ENCODE measurements at places on chromosomes 16 and 17.
A peak's percentile ranks its signal among the peaks of the same experiment; 100 is the strongest.

- no peak for DNase-seq
These were observed 1.3 kb downstream of the SLX4 start for GRCh38 chr16:3609895-3610697.

DNA sequence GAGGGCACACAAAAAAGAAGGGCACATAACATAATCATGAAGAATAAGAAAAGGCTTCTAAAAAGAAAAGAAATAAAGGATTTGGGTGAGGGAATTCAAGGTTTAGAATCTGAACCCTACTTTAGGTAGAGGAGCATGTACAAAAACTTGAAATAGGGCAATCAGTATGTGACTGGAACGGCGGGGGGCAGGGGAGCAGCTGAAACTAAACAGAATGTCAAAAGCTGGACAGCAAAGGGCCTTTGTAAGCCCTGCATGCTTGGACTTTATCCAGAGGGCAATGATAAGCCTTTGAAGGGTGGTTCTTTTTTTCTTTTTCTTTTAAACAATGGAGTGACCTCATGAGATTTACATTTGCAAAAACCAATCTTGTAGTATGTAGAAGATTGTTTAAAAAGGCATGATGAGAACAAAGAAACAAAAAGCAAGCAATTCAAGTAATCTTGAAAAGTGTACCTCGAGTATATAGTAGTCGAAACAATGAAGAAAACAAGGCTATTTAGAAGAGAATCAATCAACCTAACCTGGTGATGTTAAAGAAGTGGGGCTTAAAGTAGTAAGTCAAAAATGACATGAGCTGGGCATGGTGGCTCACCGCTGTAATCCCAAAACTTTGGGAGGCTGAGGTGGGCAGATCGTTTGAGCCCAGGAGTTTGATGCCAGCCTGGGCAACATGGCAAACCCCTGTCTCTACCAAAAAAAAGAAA, 46.7 kb upstream of the ANKFY1 start:
- no peak for DNase-seq

GRCh38 chr16:87012954-87013938, 303.9 kb downstream of the C16orf95 start:
- peak; percentile 30 for DNase-seq

- DNase-seq: no peak
These were observed 8.9 kb downstream of the CFAP20 start for GRCh38 chr16:58120234-58120633.

DNA sequence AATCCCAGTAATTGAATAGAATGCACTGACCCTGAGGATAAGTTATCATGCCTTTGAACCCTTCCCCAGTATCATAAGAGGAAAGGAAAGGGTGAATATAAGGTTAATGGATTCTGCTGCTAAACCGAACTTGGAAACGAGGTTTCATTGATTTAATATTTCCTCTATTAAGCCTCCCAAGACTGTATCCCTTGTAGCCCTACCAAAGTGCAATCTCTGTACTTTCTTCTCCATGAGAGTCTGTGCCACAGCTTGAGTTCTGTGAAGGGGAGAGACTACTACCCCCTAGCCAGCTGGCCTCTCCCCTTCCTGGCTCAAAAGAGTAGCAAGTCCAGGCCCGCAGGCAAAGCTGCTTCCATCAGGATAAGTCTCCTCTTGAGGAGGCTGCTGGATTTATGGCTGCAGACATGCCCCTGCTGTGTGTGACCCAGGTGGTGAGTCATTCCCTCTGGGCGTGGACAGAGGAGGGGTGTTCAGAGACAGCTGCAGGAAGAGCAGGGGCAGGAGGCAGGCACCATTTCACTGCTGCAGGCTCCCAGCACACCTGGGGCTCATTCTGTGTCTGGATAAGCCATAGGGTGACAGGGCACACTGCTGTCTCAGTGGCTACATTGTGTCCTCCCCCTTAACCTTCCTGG, 58.4 kb downstream of the TOM1L2 start:
- DNase-seq: peak; percentile 78

DNA sequence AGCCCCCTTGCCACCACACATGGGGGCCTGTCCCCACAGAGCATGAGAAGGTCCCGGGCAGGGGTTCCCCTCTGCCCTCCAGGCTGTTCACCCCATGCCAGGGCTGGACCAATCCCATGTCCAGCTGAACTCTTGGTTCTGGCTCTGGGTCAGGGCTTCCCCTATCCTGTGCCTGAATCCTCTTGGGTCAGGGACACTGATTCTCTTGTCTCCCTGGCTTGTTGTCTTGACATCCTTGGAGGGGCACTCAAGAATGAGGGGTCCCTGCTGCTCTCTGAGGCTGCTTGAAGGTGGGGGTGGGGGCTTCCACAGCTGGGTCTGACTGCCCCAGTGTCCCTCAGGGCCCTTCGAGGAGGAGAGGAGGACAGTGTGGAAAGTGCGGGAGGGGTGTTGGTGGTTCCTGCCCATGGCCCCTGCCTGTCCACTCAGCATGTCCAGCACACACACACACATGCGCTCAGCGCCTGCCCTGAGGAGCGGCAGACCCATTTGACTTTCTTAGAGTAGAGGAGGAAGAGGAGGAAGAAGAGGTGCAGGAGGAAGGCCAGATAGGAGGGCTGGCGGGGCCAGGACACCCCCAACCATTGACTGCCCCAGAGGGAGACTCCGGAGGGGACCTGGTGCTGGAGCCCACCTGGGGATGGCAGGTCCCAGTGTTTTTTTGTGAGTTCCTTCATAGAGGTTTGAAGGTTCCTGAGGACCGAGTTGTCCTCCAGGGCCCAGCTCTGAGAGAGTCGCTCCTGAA, 47.0 kb downstream of the TNFRSF13B start:
- DNase-seq: no peak

DNA sequence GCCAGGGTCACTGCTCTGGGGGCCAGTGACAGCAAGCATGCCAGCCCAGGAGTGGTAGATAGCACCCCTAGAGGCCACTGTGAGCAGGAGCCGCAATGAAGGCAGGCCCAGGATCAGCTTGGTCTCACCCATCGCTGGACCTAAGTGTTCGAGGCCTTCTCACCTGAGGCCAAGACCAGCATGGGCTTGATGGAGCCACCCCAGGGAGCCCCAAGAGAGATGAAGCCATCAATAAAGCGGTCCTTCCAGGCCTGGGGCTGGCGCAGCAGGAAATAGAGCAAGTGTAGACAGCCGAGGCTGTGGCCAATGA, 1.8 kb downstream of the LCAT start:
- DNase-seq: peak; percentile 69

DNA sequence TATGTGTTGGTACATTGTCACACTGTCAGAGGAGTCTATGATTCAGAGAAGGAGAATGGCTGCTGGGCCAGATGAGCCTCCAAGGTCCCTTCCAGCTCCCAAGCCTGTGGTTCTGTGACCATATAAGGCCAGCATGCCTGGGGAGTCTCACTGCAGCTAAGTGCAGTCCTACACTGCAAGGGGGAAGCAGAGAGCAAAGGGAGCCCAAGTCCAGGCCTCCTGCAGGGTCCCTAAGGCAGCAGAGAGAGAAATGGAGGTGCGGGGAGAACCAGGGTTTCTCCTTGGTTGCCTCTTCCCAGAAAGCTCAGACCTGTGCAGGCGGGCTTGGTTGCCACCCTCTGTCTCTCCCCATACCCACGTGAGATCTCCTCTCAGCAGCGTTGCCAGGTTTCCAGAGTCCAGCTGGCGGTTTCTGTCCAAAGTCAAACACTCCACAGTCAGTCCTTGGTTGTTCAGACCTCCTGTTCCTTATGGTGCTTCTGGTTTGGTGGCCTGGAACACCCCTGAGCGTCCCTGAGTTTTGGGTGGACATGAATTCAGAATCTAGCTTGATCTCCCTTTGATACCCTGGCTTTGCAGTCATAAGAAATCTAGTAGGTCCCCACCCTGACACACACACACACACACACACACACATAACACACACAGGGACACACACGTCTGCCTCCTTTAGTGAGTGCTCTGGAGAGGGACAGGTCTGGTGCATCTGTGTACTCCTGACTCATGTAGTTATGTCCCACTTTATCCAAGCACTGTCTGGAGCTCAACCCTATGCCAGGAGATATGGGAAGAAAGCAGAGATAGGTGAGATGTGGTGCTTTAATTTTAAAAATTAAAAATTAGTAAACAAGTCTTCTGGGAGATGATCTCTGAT, 78.8 kb downstream of the GNAO1 start:
- DNase-seq: peak; percentile 75

- DNase-seq: no peak
These were observed at the start of gene NME4 for GRCh38 chr16:397135-397661. Gene NME4 (plus strand): TSS chr16:397199. CDS start chr16:397223, 24 bp downstream.

- DNase-seq: no peak
These were observed 1.1 kb downstream of the DCUN1D3 start for GRCh38 chr16:20899071-20899470.

- no peak for DNase-seq
These were observed at the start of gene CES1 for GRCh38 chr16:55832773-55833691. Gene CES1 (minus strand): TSS chr16:55833096. CDS start chr16:55833055, 41 bp downstream.

- no peak for DNase-seq
These were observed 175.0 kb downstream of the SPECC1 start for GRCh38 chr17:20184181-20184580.

DNA sequence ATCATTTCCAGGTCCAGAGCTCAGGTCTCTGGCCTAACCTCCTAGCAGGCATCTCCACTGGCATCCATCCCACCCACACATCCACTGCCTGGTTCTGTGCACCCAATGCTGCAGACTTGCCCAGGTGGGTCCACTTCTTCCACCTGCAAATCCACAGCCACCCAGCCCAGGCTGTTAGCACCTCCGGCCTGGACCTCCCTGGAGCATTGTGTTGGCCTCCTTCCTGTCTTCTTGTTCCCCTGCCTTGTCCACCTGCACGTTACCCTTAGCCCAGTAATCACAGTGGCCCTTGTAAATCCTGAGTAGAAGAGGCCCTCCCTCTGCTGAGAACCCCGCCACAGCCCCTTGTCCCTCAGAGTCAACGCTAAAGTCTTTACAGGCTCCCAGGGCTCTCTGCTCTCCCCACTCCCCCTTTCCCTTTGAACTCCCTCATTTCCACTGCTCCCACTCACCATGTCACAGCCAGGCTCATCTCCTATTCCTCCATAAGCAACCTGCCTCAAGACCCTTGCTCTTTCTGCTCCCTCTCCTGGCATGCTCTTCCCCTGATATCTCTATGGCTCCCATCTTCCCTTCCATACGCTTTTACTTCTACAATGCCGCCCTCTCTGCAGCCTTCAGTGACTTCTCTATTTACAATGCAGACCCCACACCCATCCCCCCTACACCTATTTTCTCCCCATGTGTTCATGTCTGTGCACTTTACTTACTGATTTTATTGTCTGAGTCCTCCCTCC, 288.8 kb downstream of the FOXL1 start:
- no peak for DNase-seq

GRCh38 chr17:14052886-14053615, 16.3 kb upstream of the COX10 start:
- no peak for DNase-seq

DNA sequence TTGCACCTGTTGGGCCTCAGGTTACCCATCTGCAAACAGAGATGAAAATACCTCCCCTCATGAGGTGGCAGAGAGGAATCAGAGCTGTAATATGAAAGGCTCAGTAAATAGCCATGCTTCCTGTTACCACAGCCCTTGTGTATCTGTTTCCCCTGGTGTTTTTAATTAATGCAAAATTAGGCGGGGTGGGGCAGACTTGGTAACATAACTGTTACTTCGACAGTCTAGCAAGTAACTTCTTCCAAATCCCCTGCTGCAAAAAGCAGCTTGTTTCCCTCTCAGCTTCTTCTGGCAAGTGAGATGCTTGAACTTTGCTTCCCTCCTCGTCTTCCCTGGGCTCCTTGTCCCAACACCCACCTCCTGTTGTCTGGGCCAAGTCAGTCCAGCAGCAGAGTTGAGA, 381.5 kb downstream of the CPPED1 start:
- DNase-seq: no peak

- no peak for DNase-seq
These were observed 2.5 kb downstream of the RNF166 start for GRCh38 chr16:88703486-88704309.

GRCh38 chr16:55703003-55704001, 47.5 kb downstream of the SLC6A2 start:
- peak; percentile 61 for DNase-seq

DNA sequence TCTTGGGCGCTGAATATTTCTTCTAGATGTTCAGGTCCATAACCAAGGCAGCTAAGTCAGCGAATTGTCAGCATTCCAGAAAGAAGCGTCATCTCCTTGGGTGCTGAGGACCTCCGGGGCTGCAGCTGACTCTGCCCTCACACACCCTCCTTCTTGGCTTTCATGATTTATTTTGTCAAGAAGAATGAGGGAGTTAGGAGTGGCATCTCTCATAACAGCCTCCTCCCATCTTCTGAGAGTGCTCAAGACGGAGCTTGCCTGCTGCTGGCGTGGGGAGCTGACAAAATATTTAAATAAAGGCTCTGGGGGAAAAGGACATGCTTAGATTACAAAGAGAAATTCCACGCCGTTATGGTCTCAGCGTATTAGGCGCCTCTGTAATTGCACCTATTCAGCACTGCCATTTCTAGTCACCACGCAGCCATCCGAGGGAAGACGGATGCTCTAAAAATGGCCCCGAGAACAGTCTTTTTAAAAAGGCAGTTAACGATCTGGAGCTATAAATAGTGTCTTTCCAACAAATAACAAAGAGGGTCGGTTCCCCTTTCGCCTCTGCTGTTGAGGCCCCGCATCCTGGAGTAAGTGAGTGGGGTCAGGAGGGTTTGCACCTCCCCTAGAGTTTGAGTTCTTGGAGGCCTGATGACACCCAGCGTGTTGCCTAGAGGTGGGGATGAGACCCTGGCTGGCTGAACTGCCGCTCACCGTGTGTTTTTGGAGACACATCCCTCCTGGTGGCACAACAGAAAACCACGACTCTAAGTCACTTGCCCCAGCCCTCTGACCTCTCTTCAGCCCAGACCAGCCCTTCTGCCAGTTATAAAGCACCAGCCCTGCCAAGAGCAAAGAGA, 187.0 kb downstream of the CCDC182 start:
- DNase-seq: no peak

DNA sequence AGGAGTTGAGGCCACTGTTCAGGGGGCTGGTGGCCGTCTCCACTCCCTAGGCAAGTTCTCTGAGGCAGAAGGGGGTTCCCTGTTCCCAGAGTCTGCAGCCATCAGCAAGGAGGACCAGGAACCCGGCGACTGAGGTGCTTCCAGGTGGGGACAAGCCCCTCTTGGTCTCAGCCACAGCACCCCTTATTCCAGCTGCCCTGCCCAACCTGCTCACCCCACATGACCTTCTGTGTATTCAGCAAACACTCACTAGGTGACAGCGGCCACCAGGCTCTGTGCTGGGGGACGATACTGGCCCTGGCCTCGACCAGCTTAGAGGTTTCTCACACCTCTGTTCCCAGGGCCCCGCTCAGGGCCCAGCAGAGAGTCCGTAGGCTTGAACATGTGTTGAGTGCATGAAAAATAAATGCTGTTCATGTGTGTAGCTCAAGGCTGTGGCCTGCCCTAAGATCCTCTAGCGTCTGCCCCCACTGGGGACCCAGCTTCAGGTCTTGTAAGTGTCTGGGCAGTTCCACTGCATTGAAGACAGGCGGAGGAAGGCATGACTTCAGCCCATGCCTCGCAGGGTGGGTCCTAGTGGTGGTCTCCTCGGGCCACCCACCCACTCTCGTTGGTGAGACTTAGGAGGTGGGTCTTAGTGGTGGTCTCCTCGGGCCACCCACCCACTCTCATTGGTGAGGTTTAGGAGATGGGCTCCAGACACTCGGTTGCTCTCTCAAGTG, 44.2 kb downstream of the NT5M start:
- DNase-seq: no peak

GRCh38 chr17:33328129-33328528, 35.0 kb upstream of the ASIC2 start:
- no peak for DNase-seq
